ENCODE measurements at places on chromosomes 16 and 17. TPM values are rescaled to one million over a fixed set of nuclear protein-coding genes. Genes with fewer than 3 reads are reported as not detected.

The ZNF174 gene
- 11.4 TPM for total RNA-seq

The SPIRE2 gene
- 2.0 TPM for total RNA-seq

The FOXN1 gene
- total RNA-seq, result not detected

The SLC46A1 gene
- total RNA-seq, result 7.0 TPM

- DNase-seq, result peak; percentile 91
Observed at GRCh38 chr17:40561871-40562611, 3.2 kb downstream of the CCR7 start.

DNA sequence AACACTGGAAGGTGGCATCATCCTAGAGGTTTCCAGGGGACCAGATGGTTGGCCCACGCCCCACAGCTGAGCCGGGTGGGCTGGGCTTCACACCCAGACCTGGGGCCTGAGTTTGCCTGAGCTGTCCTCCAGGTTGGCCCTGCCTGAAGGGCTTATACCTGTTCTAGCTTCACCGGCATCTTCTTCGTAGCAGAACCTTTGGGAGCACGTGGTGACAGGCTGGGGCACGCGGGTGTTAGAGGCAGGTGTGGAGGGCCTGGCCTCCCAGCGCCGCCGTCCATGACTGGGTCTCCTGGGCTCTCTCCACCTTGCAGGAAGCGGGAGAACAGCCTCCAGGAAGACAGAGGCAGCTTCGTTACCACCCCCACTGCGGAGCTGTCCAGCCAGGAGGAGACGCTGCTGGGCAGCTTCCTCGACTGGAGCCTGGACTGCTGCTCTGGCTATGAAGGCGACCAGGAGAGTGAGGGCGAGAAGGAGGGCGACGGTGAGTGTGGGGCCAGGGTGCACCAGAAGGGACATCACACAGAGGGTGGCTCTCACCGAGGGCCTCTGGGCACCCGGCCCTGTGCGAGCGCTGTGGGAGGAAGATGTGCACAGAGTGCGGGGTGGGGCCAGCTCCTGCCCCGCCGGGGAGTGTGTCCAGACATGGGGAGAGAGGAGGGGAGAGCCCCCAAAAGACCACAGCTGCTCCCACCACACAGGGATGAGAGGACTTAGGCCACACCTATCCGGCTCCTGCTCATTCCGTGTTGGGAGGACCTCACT lies 4.6 kb upstream of the TEDC2 start:
- DNase-seq, result no peak

DNA sequence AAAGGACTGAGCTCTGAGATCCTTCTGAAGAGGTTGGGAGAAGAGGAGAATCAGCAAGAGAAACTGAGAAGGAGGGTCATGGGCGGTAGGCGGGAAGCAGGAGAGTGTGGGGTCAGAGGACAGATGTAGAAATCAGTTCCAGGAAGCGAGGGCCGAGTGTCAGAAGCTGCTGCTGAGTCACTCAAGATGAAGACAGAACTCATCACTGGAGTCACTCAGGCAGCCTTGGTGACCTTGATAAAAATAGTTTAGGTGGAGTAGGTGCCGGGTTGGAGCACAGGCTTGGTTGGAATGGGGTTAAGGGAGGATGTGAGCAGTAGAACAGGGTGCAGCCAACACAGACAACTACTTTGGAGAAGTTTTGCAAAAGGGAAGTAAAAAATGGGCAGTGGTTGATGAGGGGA lies 6.1 kb upstream of the ITGAM start:
- DNase-seq, result peak; percentile 84

- peak; percentile 49 for DNase-seq
Observed at GRCh38 chr17:44759916-44760243, 1.1 kb downstream of the ADAM11 start.

GRCh38 chr16:51151961-51152663 lies 1.0 kb upstream of the SALL1 start:
- no peak for DNase-seq

DNA sequence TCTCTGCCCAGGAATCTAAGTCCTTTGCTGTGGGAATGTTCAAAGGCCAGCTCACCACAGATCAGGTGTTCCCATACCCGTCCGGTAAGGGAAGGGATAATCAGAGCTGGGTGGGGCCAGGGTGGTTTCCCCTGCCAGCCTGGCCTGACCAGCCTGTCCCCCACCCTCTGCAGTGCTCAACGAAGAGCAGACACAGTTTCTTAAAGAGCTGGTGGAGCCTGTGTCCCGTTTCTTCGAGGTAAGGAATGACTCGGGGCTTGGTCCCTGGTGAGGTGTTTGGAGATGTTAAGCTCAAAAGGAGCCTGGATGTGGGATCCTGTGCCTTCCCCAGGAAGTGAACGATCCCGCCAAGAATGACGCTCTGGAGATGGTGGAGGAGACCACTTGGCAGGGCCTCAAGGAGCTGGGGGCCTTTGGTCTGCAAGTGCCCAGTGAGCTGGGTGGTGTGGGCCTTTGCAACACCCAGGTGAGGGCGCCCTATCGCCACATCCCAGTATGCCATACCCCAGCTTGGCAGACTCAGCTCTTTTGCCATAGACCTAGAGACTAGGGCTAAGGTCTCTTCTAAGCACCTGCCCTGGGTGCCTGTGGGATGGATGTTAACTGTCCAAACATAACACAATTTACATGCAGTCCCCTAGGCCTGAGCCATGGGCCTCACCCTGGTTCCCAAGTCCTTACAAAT lies 997 bp downstream of the ACADVL start:
- DNase-seq, result peak; percentile 87

Measured in activated CD4-positive, alpha-beta T cell treated with anti-CD3 and anti-CD28 coated beads, Interleukin-2, amount 10 ng/mL, durations not matched to agents 24 days and 14 days (primary cell).